Stimulated activated CD8-positive, alpha-beta memory T cell treated with anti-CD3 and anti-CD28 coated beads, Interleukin-15, amount 100 ng/mL, for 24 hours (primary cell): ENCODE measurements at places on chromosomes 2 and 18.

GRCh38 chr18:33495278-33495677, 54.8 kb upstream of the CCDC178 start:
- no peak for DNase-seq

- no peak for DNase-seq
These were observed 46.1 kb upstream of the CYTIP start for GRCh38 chr2:157489983-157490382.

- no peak for DNase-seq
These were observed 192.2 kb upstream of the LRRTM1 start for GRCh38 chr2:80496775-80497174.

- DNase-seq, result no peak
These were observed 12.1 kb downstream of the PSD4 start for GRCh38 chr2:113185664-113186432.

DNA sequence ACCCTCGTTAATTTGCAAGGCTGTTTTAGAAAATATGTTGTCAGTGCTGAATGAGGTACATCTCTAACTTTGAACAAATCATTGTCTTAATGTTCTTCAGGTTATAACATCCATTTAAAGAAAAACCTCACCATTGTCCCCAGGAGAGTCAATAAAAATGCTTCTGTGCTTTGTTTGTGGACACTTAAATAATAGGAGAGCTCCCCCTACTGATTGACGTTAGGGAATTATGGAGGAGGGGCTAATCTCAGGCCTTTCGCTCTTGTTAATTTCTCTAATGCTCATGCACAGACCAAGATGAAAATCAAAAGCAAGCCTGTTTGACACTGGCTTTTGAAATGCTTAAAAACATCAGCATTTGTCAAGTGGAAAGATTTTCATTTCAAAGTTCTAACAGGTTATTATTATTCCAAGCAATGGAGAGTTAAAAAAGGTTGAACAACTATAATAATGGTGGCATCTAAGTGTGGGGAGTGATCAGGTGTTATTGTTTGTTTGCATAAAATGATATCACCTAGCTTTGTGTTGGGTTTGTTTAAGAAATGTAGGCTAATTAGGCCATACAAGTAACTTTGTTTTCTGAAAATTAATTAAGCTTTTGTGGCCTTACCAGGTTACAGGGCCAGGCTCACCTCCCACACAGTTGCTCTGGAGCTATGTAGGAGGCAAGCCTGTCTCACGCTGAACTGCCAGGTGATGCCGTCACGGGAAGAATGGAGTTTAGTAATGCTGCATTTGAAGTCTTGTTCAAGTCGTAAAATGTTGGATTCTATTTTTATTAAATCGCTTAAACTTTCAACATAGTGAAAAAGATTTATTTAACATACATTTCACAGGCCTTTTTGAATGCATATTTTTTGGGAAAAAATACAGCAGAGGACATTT, 51.7 kb upstream of the SMIM21 start:
- DNase-seq, result no peak

DNA sequence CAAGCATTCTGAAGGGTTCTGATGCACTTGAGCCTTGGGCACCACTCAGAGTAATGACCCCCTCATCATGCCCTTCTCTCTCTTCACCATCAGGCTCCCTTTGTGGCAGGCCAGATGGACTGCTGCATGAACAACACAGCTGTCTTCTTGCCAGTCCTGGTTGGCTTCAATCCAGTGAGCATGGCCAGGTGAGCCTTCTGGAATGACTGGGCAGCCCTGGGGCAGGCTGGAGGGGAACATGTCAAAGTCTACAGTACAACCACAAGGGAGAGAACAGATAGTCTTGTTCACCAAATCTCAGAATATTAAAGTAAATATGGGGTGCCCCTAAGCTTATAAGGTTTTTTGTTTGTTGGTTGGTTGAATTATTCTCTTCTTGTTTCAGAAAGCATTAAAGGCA, 4.4 kb downstream of the GCKR start:
- no peak for DNase-seq

GRCh38 chr18:48982266-48982665, 31.5 kb upstream of the SMAD7 start:
- no peak for DNase-seq

DNA sequence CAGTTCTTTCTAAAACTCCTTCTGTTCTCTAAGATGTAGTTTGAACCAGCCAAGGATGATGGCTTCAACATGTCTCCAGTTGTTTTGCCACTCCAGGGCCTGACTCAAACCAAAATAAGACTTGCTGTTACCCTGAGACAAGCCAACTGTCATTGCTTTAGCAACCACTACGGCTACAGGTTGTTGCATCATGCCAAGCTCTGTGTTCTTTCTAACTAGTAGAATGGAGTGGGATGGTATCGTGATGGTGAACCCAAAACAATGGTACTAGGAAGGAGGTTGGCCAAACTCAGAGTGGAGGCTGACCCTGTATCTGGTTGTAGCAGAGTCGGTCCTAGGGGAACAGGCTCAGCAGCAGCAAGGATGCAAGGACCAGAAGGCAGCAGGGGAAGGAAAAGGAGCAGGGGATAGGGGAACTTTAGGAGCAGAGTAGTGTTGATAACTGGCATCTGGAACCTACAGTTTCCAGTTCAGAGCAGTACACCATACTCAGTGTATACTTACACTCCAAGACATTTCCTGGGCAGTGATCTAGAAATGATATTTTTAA, 51.6 kb downstream of the PDK1 start:
- DNase-seq, result no peak

DNA sequence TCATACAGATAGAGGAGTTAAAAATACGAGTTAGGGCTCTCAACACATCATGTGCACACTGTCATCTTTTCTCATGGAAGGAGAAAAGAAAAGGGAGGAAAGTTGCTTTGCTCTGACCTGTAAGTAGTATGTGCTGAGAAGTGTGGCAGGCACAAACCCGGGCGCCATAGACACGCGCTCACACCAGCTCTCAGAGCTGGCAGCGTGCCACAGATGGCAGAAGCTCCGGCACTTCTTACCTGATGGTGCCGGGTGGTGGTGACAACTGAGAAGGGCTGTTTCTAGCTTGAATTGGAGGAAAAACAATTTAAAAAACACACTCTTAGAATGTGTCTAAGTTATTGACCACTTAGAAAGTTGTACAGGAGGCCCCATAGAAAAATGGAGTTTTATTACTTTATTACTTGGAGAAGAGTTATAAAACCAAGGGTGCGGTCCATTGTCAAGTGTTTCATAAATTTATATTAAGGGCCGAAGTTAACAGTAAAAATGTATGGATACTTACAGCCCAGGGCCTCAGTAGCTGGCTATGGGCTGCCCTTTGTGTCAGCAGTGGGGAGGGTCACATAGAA, 92.2 kb downstream of the DPP4 start:
- DNase-seq, result no peak

DNA sequence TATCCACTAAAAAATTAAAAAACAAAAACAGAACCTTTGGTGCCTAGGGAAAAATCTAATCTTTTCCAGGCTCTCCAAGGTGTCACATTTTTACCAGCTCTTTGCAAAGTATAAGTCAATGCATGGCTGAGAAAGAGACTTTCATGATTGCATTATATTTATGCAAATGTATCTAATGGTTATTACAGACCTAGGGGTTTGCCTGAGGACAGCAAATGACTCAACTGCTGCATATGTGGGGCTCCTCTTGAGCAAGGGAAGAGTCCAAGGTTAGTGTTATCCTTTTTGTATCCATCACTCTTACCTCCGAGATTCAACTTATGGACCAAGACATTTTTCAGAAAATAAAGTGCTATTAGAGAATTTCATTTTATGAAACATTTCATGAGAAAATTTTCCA, 33.9 kb upstream of the RMP24 start:
- DNase-seq, result no peak

DNA sequence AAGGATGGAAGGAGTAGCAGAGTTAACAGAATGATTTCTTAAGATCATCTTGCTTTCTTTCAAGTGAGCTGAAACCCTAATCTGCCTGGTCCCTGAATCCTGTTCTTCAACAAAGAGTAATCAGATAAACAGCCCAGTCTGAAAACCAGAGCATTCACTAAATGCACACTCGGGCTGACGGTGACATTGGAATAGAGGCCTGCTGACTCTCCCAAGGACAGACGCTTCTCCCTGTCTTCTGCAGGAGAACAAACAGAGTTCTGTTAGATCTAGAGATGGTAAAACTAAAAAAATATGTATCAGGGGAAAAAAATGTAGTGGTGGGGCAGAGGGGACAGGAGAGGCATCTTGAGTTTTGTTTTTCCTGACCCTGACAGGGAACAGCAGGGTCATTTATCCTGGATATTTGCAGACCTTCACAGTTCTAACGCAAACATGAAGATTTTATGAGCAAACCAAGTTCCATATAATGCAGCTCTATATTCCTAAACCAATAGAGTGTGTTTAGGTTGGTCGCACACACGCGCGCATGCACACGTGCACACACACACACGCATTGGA, 7.3 kb downstream of the MATN3 start:
- DNase-seq, result no peak

DNA sequence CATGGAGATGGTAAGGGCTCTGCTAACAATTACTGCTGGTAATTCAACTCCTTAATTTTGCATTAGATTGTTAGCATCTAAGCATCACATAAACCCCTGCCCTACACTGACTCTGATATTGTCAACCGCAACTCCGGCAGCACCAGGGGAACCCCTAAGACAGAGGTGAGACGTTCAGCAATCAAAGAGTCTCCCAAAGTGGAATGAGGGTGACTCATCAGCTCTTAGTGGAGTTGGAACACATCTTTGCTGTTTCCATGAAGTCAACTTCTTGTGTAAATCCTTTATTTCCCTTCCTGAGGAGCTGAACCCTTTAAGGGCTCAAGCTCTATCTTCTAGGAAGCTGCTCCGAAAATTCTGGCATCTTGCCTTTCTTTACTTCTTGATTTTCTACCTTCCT, 52.1 kb downstream of the ABCG8 start:
- DNase-seq, result no peak

DNA sequence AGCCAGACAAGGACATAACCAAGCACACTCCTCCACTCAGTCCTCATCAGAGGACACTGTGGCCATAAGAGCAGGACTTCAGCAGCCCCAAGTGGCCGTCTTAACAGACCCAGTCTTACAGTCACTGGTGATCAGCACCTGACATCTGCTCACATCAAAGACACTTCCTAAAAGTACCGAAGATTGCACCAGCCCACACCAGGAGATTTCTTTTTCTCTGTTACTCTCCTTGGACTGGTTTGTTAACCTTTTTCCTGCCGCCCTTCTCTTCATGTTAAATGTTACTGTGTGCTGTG, 44.1 kb downstream of the MRPS5 start:
- DNase-seq, result no peak

DNA sequence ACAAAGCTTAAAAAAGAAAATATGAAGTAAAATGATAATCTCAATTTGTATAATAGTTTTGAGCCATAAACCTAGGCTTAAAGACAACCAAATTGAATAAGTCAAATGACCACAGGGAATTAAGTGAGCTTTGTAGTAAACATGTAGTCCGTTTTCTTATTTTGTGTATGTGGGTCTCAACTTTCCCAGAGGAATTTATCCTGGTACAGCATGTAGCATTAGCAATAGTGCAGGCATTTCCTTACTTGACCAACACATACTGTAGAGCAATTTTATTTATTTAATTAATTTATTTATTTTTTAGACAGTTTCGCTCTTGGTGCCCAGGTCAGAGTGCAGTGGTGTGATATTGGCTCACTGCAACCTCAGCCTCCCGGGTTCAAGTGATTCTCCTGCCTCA, 37.5 kb upstream of the MTCL1 start:
- no peak for DNase-seq

DNA sequence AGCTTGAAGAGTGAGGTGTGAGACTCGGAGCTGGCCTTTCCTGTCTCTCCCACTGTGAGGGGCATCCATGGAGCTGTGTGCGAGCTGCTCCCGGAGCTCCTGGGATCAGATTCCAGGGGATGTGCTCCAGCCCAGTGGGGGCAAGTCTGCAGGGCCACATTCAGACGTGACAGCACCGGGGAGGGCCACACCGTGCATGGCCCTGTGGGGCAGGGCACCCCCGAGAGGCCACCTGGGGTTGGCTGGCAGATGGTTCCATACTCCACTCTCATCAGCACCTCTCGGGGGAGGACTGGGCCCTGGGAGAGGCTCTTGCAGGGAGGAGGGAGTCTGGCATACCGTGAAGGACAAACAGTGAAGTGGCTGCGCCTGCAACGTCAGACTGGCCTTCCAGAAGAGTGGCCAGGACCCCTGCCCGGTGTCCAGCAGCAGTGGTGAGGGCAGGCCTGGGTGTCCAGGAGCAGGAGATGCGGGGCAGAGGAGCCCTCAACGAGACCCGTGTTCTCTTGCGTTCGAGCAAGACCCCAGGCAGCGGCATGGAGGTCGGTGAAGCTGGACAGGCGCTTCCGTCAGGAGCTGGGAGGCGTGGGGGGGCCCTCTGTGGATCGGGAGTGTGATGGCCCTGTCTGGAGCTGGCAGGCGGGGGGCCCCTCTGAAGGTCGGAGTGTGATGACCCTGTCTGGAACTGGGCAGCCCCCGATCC, 84.3 kb downstream of the ASB1 start:
- DNase-seq, result no peak

GRCh38 chr2:79887747-79888374, 375.0 kb downstream of the CTNNA2 start:
- DNase-seq, result no peak

DNA sequence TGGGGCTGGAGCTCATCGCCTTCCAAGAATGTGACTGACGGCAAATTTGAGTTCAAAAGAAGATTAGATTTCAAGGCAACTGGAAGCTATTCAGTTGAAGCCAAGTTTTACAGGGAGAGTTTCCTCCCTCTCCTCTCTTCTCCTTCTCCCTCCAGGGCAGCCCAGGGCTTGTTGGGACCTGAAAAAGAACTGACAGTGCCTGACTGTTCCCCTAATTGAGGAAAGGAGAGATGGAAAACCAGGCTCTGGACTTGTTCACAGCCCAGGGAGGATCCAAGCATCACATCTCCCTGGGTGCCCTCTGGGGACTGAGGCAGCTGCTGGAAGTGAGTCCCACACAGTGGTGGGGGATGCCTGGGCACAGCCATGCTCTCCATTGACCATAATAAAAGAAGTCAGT, 88.1 kb downstream of the THNSL2 start:
- no peak for DNase-seq

GRCh38 chr18:47317824-47318508, 66.5 kb upstream of the SKOR2 start:
- DNase-seq, result no peak

- DNase-seq, result no peak
These were observed 1.5 kb downstream of the ZNF532 start for GRCh38 chr18:58866066-58866772.

DNA sequence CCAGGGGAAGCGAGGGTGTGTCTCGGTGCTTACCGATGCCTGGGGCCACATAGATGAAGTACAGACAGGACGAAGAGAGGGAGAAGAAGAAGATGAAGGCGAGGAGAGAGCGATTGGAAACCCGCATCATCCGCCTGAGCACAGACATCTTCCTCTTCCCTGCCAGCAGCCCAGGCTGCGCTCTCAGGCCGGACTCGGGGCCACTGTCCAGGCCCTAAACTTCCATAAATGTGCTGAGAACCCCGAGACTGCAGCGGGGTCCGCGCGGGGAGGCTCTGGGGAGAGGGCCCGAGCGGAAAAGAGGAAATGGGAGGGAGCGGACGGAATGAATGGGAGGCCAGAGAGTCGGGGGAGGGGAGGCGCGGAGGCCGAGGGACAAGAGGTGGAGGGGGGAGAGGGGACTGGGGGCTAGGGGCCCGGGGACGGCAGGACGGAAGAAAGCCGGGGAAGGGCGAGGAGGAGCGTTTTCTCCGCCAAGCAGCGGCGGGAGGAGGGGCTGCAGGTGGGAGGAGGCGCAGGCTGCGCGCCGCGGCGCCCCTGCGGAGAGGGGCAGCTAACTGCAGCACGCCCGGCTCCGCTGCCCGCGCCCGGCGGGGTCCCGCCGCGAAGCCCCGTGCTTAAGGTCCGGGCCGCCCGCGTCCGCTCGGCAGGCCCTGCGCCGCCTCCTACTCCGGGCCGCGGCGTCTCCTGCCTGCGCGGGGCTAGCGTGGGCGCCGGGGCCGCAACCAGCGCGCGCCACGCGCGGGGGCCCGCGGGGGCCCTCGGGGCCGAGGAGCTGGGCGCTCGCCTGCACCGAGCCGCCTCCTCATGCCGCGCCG, at the start of gene B4GALT6:
Gene B4GALT6, minus strand, starts transcription at position 303 of the 818 bp plus-strand sequence. Its CDS starts 155 bp downstream, at position 148.
- DNase-seq, result no peak
